ENCODE measurements at places on chromosomes 1 and 21.

DNA sequence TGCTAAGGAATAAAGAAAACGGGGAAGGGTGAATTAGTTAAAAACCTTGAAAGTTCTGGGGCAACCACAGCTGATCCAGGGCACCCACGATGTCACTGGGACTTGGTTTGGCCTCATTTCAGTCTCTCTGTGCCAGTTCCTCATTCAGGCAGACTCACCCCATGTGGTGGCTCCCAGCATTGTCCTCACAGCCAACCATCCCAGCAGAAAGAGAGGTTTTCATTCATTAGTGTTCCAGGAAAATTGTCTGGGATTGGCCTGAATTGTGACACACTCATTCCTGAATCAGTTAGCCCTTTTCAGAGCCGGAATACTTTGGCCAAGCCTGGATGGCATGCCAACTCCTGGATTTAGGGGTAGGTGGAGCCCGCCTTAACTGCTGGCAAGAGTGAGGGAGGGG, 367.7 kb downstream of the PRDM2 start:
- DNase-seq: no peak

GRCh38 chr1:94602316-94602715, 60.8 kb upstream of the F3 start:
- peak; percentile 84 for DNase-seq

DNA sequence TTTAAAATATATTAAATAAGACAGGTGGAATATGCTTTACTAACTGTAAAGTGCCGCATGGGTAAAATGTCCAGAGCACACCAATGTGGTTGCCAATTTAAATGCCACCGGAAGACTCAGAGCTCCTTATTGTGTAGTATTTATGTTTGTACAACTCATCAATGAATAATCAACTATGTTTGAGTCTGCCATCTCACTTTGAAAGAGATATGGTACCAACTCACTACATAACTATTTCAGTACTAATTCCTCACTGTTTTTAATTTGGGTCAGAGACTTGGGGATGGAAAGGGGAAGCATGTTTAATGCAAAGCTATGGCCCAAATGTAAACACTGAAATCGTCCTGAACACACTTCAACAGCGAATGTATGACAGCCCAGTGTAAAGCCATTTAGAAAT, 144.8 kb downstream of the NR5A2 start:
- DNase-seq: no peak

- DNase-seq: peak; percentile 39
These were observed 63.6 kb upstream of the ZC3H12A start for GRCh38 chr1:37410815-37411214.

DNA sequence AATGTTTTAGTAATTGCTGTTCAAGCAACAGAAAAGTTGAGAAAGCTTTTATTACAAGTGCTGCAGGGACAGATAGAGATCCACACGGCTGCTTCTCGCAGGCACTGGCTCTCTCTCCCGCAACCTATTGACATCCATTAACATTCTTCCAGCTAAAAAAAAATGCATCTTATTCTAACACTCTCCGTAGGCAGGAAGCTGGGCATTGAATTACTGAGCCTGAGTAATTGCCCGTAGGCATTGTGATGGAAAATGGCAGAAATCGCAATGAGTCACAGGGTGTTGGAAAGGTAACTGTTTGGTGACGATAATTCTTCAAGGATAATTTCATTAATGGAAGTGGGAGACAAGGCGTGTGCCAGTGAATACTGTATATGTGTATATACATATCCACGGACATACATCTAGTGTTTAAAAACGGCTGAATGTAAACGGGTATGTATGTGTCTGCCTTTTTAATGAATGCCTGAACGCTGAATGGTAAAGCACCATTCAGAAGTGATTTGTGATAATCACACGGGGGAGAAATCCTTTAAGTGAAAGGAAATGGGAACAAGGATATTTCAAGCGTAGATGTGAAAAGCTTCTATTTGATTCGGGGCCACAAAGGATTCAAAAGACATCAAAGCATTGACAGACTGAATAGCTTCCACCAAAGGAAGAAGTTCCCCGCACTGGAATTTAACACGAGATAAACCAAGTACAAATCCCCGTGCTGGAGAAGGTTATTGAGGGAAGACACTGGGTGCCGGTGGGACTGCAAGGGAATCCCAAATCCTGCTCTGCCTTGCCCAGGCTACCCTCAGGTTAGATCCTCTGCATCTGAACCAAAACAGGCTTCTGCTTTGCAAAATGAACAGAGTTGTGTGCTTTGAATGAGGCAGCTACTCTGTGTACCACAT, 567.2 kb downstream of the NPHP4 start:
- DNase-seq: no peak

DNA sequence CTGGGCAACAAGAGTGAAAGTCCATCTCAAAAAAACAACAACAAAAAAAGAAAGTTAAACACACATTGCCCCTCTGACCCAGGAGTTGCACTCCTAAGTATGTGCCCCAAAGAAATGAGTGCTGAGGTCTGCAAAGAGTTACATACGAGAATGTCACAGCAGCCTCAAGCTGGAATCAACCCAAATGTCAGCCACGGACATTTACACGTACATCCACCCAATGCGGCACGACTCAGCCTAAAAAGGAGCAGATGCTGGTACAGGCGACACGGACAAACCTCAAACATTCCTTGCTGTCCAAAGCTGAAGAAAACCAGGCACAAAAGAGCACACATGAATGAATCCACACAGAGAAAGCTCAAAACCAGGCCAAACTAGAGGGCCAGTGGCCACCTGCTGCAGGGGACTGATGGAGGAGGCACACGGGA, 46.8 kb upstream of the ECE1 start:
- DNase-seq: peak; percentile 31

GRCh38 chr1:17780916-17781315, 25.8 kb downstream of the ACTL8 start:
- no peak for DNase-seq

DNA sequence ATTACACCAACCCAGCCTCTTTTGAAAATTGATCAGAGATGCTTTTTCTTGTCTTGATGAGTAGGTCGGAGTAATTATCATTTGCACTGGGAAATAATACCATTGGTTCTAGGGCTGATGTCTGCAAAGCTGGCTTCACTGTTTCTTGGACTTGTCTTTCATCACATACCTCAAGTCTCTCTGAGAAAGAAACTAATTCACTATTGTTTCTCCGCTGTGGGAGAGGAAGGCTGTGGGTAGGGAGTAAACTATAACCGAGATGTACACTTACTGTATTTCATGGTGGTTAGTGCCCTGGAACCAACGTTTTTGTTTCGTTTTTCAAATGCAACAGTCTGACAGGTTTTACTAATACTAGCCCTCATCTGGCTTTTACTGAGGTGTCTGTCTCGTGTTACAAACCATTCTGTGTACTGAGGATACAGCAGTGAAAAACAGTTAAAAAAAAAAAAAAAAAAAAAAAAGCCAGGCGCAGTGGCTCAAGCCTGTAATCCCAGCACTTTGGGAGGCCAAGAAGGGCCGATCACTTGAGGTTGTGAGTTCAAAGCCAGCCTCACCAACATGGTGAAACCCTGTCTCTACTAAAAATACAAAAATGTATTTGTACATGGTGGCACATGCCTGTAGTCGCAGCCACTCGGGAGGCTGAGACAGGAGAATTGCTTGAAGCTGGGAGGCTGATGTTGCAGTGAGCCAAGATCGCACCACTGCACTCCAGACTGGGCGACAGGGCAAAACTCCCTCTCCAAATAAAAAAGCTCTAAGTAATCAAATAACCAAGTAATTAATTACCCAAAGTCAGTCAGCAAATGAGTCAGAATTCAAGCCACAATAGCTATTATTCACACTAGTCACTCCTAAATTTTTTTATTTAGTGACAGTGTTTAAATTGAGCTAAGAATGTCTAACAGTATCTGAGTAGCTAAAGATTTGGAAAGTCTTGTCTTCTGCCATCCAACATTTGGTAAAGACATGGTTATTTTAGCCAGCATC, 23.3 kb downstream of the TOMM20 start:
- DNase-seq: peak; percentile 51

DNA sequence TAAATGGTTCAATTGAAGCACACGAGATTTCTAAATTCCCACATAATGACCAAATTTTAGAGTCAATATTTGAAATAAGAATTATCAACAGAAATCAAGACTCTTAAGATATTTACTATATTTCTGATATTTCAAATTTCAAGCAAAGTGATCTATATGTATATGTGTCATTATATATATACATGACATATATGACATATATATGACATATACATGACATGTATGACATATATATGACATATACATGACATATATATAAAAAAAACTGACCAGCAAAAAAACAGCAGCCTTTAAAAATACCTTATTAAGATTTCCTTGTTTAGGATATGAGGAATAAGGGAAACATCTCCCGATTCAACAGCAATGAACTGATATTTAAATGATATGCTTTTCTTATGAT, 266.2 kb downstream of the FAF1 start:
- no peak for DNase-seq

DNA sequence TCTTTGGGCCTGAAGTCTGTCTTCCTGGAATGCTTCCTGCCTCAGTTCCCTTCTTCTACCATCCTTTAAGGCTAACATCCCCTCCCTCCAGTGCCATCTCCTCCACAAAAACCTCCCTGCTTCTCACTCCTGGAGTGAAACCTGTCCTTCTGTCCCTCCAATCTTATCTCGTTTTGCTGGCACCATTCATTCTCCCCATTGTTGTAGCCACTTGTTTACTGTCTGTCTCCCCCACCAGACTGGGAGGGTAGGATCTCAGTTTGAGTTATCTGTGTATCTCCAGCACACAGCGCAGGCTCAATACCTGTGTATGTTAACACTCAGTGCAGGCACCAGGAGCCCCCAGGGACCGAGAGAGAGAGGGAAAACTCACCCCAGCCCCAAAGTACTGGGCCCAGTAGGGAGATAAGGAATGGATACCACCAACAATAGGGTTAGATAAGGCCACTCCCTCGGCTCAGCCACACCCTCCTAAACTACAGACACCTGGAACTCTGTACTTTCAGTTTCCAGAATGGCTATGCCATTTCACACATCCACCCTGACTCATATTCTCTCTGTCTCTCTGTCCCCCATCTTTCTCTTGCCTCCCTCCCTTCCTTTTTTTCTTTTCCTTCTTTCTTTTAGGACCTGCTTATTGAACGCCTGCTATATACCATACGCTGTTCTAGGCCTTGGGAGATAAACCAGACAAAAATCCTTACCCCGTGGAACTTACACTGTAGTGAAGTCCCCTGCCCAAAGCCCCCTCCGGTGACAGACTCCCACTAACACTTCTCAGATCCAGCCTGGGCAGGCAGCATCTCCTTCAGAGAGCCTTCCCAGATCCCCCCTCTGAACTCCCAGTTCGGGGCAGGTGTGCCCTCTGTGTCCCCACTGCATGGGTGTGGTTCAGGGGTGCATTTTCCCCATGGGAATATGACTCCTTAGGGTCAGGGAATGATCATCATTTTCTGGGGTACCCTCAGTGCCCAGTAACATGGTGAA, 3.3 kb upstream of the SSBP3 start:
- no peak for DNase-seq

DNA sequence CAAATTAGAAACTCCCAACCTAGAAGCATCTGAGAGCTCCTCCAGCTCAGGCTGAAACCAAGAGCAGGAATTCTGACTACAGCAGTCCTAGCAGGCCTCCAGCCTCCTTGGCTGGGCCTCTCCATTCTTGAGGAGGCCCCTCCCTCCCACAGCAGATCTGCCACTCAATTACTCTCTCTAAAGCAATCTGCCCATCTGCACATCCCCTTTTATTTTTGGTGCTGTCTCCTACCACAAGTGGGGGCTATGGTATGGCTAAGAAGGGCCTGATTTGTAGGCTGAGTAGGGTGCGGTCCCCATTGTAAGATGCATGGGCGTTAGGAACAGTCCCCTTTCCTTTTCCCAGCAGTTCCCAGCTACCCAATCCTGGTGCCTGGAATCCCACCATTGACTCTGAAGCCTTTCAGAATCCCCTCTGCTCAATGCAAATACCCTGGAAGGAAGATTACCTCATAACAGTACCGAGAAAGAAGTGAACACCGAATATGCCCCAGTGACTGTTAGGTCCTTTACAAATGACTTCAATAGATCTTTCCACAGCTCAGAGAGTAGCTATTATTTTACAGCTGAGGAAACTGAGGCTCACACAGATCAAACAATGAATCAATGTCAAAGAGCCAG, 11.6 kb upstream of the TTC39A start:
- no peak for DNase-seq

- DNase-seq: no peak
These were observed 53.4 kb upstream of the CITED4 start for GRCh38 chr1:40915581-40915980.

Measured in cardiac muscle cell (in vitro differentiated cells and primary cell).